ENCODE measurements at places on chromosomes 7 and 10.
A peak's percentile ranks its signal among the peaks of the same experiment; 100 is the strongest.

DNA sequence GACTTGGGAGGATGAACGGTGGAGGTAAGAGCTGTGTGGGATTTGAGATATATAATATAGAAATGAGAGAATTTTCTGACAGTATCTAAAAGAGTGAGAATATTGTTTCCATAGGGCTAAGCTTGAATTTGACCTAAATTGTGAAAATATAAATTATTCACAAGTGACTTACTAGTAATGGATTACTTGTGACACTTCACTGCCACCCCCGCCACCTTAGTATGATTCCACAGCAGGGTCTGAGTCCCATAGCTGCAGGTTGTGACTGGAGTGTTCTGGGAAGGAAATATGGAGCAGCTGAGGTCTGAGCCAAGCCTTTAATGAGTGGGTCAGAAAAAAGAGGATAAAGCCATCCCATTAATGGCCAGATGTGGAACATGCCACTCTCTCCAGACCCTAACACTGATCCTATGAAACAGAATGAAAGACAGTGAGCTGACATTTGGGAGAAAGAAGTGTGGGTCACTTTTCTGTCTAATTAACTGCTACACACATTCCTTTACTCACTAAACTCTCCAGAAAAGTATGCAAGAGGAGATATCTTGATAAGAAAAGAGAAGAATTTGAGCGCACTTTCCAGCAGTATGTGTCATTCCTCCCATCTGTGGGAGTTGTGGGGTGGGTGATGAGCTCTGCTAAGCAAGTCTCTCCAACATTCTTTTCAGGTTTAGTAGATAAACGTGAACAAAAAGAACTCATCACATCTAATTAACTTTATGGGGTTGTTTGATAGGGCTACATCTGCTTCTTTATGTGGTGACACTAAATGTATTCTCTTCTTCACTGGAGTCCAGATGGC is 1193.4 kb downstream of the SORCS3 start:
- no peak for DNase-seq

DNA sequence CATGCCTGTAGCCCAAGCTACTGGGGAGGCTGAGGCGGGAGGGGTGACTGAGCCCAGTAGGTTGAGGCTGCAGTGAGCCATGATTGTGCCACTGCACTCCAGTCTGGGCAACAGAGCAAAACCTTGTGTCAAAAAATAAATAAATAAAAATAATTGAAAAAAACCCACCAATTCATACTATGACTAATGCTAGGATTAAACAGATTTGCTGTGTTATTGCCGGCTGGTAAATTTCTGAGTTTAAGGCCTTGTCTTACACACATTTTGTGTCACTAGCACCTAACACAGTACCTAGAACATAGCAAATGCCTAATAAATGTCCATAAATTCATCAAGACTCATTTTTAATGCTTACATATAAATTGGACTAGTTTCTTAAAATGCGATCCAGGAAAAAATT is 8.7 kb downstream of the ESYT2 start:
- no peak for DNase-seq

DNA sequence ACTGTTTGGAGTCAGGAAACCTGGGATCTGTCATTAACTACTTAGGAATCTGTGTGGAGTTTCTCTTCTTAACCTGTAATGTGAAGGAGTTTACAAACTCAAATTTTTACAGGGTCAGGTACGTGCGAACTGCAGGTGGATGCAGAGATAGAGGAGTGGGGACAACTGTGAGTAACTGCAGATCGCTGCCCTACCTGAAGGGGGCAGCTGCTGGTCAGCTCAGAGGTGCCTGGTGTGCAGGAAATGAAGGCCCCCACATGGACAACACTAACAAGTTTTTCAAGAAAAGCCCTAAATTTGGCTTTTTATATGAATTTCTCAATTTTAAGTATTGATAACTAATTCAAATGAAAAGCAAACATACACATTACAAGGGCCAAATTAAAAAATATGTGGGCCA is 380.0 kb downstream of the REEP3 start:
- no peak for DNase-seq

DNA sequence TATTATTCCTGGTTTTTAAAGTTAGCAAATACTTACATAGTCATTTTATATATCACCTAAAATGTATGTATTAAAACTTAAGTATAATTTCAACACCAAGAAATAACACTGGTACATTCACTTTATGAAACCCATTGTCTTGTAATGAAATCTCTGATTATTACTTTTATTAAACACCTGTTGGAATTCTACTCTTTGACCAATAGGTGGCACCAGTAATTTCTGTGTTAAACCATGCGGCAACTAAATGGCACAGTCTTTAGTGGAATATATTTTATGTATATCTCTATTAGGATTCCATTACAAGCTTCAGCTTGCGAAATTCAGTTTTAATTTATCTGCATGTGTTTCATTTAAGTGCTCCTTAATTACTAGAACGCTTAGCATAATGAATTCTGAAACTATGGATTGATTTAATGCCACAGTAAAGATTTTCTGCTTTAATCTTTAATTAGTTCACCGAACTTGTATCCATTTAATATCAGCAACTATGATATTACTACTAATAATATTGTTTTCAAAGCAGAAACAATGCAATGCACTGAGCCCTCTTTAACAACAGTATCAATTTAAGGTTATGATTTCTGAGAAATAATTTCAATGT is 181.3 kb downstream of the MAGI2 start:
- DNase-seq, result peak; percentile 55

DNA sequence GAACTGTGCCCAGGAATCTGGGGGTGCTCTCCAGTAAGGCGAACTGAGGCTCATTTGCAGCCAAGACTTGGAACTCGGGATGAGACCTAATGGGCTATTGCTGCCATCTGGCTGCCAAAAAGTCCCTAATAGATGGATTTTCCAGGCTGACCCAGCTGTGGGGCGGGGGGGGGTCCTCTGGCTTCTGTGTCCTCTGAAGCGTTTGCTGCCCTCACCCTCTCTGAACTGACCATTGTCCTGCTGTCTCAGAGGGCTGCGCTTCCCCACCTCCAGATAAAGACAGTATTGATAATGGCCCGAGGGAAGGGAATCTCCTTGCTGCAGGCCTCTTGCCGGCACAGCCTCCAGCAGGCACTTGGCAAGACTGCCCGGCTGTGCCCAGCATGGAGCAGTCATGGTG is 46.6 kb downstream of the CLEC2L start:
- DNase-seq, result no peak

GRCh38 chr10:8137726-8138125 is 83.2 kb downstream of the GATA3 start:
- no peak for DNase-seq

DNA sequence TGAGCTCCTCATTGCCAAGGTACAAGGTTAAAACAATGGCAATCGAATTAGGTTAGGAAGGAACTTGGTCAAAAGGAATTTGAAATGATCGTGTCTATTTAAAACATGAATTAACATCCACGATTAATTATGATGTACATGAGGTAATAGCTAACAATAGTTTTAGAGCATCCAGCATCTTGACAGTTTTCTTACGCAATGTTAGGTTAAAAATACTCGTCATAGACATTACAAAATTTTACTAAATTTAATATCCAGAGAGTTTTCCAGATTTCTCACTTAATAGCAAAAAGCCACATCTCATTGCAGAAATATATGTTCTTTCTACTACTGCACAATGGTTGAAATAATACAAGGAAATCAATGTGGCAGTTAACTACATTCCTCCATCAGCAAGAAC is 22.6 kb downstream of the CUBN start:
- no peak for DNase-seq

- DNase-seq, result peak; percentile 45
Observed at GRCh38 chr7:28301148-28301641, 111.1 kb upstream of the CREB5 start.

DNA sequence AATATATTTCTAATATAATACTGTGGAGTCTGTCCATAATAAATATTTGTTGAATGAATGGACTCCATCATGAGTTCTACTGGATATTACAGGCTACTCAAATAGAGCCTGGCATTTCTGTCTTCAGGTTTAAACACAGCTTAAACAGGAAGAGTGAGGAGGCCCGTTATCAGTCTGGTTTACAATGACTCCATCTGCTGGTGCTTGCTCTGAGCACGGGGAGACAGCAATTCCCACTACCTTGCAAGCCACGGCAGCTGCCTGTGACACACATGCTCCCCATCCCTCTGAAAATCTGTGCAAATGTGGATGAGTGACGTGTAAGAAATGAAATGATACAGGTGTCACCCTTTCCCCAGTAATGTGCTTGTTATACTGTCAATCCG is 293.5 kb upstream of the IMMP2L start:
- peak; percentile 26 for DNase-seq

DNA sequence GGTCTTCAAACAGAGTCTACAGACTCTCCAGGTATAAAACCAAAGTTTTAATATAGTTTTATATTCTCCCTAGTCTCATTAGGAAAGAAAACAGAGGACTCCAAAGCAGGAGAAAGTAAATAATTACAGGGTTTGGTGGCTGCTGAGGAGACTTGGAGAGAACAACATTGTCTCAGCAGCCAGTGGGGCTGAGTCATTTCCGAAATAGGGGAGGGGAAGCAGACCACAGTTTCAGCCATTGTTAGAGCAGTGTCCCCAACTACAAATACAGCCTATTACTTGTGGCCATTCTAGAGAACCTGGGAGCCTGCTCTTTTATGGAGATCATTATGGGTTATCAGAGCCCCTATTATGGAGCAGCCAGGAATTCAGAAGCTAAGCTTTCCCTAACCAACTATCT is 44.2 kb upstream of the A1CF start:
- DNase-seq, result no peak

GRCh38 chr7:148447221-148447849 is 143.2 kb upstream of the C7orf33 start:
- no peak for DNase-seq

DNA sequence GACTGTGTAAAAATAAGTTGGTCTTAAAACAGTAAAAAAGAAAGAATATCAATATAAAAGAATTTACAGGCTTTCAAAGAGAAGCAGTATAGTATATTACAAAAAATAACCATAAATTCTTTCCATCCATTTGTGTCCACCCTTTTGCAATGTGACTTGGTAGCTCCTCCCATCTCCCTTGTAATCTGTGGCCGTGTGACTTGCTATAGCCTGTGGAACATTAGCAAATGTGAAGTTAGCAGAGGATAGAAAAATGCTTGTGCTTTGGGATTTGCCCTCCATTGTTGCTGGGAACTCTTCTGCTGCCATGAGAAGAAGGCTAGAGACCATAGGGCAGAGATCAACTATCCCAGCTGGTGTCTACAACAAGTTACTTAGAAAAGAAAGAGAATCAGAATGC is 30.2 kb downstream of the KLHL7 start:
- no peak for DNase-seq

DNA sequence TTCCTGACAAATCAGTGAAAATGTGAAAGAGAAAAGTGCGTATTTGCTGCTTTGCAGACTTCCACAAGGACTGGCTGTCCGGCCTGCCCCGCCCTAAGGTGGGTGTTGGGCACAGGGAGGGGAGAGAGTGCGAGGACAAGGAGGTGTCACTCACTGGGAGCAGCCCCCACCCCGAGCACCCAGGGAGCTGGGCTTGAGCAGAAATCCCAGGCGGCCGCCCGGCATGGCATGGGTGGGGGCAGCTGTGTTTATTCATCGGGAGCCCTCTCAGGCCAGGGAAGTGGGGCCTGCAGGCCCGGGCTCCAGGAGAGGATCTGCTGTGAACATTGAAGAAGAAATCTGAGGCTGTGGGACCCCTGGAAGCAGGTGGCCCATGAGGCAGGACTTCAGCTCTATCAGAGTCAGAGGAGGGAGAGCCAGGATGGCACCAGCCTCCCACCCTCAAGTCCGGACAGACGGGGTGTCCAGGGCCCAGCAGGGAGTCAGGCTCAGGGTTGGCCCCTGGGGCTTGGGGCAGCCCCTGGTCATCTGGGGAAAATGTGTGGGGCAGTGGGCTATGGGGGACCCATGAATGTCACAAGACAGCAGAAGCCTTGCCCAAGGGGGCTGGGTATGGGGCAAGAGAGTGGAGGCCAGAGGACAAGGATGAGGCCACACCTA is 164.4 kb upstream of the PPP2R2D start:
- DNase-seq, result no peak

- no peak for DNase-seq
Observed at GRCh38 chr10:124561206-124561605, 99.6 kb downstream of the LHPP start.

DNA sequence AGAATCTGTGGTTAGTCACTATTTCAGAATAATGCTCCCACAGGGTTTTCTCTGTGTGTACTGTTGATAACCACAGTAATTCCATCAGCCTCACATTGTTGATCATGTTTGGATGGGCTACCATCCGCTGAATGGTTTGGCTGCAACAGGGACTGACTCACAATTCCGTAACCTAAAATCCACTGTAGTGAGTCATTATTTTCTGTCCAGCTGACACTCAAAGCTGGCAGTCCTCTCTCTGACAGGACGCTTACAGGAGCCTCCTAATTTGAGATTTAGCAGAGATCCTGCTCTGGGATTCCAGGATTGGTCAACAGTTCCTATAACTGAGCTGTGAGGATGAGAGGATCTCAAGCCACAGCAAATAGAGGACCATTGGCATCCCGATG is 32.7 kb downstream of the VWA2 start:
- DNase-seq, result peak; percentile 94

DNA sequence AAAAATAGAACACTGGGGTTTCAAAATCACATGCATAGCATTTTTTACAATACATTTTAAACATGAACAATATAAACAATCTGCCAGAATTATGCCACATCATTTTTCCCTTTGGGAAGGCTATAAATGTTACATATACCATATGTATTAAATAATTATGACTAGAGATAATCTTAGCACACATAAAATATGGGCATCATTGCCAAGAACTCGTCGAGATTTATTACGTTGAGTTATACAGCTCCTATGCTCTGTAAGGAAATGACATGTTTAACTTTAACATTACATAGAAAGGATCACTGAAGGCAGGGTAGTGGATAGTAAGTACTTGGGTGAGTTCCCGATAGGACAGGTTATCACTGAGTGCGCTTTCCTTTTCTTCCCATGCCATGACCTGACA is 267.8 kb downstream of the PARD3 start:
- DNase-seq, result peak; percentile 70

GRCh38 chr7:105743351-105744090 is 132.9 kb downstream of the ATXN7L1 start:
- no peak for DNase-seq

GRCh38 chr10:130495891-130496636 is 359.9 kb downstream of the GLRX3 start:
- no peak for DNase-seq

DNA sequence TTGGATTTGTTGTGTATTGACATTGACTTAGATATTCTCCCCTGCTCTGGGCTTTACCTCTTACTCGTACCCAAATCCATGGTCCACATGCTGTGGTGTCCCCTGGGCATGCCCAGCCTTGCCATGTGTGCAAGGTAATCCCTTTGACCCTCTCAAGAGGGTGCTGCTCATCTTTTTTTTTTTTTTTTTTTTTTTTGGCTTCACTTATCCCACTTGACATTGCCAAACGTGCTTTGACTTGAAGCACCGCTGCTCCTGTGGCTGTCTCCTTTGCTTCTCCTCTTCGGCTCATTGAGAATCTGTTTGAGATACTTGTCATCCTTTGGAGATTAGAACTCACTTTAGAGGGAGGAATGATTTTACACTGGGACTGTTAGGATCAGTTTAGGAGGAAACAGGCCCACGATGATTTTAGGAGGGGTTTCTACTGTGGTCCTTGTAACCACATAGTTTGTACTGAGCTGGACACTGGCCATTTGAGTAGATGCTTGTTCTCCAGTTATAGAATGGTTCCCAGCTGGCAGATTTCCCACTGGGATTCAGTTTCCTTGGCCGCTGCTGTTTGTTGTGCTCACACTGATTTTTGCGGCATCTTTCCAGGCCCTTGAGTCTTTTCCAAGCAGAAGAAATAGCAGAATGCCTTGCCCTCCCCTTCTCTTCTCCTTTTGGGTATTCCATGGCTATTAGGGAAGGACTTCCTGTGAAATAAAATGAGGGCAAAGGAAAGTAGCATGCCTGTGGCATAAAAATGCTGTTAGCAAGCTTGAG is 184.8 kb downstream of the AUTS2 start:
- DNase-seq, result peak; percentile 66
